ENCODE measurements at places on chromosomes 3 and 15.
A peak's percentile ranks its signal among the peaks of the same experiment; 100 is the strongest.

GRCh38 chr3:50275141-50275995 is 3.5 kb upstream of the LSMEM2 start:
- peaks cover 31% of the 10 kb centered on the region for H3K27me3 ChIP-seq
- H3K4me3 ChIP-seq, result no peak overlapping the region
- DNase-seq, result no peak
- H3K4me1 ChIP-seq, result peaks cover 59% of the 10 kb centered on the region
- no peaks in the 10 kb centered on the region for H3K36me3 ChIP-seq

DNA sequence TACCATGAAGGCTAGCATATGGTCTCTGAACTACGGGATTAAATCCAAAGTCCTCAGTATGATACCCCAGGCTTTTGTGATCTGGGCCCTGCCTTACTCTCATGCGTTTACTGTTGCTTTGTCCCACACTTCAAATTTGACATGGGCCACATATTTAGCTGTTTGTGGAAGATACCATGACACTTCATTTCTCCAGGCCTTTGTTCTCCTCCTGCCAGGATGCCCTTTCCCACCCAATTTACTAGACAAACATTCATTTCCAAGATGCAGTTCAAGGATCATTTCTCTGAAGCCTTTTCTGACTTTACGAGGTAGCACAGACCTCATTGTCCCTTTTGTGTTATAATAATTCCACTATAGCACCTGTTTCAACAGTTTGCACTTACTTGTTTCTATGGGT is 2.2 kb upstream of the OXSM start:
- no peak for DNase-seq
- no peak overlapping the region for H3K27ac ChIP-seq
- no peaks in the 10 kb centered on the region for H3K36me3 ChIP-seq
- H3K4me1 ChIP-seq, result peaks cover 46% of the 10 kb centered on the region
- H3K27me3 ChIP-seq, result no peaks in the 10 kb centered on the region
- H3K4me3 ChIP-seq, result peak overlapping the region; percentile 70

- H3K27ac ChIP-seq, result no peak overlapping the region
- H3K27me3 ChIP-seq, result no peaks in the 10 kb centered on the region
- no peaks in the 10 kb centered on the region for H3K36me3 ChIP-seq
- no peak overlapping the region for H3K4me3 ChIP-seq
Measured at GRCh38 chr3:160012108-160012507, 23.5 kb downstream of the IL12A start.

GRCh38 chr3:61315871-61316270 is 64.6 kb upstream of the FHIT start:
- no peak overlapping the region for H3K27ac ChIP-seq
- H3K4me1 ChIP-seq, result no peaks in the 10 kb centered on the region
- no peak overlapping the region for H3K4me3 ChIP-seq
- H3K36me3 ChIP-seq, result no peaks in the 10 kb centered on the region
- DNase-seq, result no peak
- H3K27me3 ChIP-seq, result peaks cover 45% of the 10 kb centered on the region

DNA sequence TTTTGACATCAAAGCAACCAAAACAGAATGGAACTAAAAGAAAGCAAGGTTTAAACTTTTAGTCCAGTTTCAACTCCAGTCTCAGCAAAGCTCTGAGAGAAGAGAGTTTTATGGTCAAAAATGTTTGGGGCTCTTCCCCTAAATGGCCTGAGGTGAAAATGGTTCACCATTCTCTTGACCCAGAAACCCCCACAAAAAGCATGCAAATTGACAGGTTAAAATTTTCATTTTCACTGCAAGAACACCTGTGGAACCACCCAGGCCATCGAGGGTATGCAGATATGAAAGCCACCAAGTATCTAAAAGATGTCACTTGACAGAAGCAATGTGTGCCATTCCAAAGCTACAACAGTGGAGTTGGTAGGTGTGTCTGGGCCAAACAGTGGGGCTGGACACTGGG is 195.0 kb downstream of the MAGI1 start:
- H3K27me3 ChIP-seq, result no peaks in the 10 kb centered on the region
- DNase-seq, result no peak
- H3K36me3 ChIP-seq, result no peaks in the 10 kb centered on the region
- no peak overlapping the region for H3K27ac ChIP-seq
- H3K4me1 ChIP-seq, result no peaks in the 10 kb centered on the region
- H3K4me3 ChIP-seq, result no peak overlapping the region

Data from left ventricle myocardium inferior (tissue), 1 donor.